ENCODE measurements at places on chromosomes 5 and 9.
A peak's percentile ranks its signal among the peaks of the same experiment; 100 is the strongest.

DNA sequence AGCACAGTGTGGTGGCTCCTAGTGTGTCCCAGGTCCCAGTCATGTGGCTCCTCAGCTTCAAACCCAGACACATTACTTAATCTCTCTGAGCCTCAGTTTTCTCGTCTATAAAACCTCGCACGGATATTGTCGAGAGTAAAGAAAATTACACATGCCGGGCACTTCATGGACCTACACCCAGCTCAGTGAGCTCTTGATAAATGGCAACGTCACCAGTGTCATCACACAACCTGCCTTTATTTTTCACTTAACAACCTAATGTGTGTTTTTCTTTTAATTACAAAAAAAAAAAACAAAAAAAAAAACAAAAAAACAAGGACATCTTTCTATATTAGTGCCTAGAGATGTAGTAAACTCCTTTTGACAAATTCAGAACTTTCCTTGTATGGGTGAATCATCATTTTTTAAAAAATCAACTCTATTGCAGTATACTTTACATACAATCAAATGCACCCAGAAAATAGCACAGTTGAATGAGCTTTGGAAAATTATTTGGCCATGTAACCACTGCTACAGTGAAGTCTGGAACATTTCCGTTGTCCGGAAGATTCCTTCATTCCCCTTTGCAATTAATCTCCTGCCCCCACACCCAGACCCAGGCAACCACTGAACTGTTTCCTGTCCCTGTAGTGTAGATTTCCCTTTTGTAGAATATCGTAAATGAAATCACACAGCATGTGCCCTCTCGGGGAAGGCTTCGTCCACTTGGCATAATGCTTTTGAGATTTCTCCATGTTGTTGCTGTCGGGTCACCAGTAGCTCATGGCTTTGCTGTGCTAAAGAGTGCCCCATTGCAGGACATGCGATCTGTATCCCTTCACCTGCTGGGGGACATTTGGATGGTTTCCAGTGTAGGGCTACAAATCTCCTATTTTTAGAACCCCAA is 100.4 kb upstream of the LARP1 start:
- no peak for DNase-seq

DNA sequence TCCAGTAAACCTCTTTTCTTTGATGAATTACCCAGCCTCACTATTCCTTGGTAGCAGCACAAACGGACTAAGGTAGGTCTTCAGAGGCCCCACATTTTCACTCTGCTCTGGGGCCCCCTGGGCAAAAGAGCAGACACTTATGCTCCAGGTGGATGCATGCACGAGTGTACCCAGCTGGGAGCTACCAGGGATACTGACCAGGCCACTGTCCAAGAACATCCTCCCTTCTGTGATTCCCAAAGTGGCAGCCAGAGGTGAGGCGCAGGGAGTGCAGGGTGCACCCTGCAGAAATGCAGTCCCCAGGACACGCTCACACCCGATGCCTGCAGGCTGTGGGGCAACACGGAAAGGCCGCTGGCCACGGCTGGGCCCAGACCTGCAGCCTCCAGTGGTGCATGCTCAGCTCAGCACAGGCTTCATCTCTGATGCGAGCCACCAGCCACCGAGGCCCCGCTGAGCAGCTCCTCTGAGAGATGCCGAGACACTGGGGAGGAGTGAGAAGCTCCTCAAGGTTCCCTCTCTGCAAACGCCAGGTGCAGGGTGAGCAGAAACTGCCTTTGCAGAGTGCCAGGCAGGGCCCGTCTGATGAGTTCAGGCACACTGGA is 48.1 kb upstream of the OLFM1 start:
- DNase-seq: no peak

DNA sequence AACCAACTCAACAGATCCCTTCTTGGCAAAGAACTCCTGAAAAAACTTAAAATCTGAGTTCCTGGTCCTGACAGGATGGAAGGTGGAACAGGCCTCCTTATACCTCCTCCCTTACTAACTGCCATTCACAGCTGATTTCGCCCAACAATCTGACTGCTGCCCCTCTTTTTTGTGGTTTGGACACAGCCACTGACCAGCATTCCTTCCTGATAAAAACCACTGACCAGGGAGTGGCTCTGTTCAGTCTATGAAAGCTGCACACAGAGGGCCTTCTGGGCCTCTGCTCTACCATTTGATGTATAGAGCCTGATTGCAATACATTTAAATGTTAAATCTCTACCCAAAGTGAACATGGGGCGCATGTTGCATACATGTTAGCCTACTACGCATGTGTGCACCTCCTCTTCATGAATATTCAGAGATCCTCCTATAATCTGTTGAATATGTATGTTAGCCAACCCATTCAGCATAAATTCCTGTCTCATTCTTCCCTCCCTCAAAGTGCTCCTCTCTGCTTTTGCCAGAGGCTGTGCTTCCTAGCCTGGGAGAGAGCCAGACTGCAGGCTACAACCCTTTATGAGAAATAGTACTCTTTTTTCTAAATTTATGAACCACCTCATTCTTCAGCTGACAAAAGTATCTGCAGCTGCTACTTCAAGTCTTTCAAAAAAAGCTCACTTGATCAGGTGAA is 93.7 kb upstream of the MRPS30 start:
- no peak for DNase-seq

- peak; percentile 10 for DNase-seq
Observed at GRCh38 chr5:156934450-156935211, 28.4 kb downstream of the TIMD4 start.

DNA sequence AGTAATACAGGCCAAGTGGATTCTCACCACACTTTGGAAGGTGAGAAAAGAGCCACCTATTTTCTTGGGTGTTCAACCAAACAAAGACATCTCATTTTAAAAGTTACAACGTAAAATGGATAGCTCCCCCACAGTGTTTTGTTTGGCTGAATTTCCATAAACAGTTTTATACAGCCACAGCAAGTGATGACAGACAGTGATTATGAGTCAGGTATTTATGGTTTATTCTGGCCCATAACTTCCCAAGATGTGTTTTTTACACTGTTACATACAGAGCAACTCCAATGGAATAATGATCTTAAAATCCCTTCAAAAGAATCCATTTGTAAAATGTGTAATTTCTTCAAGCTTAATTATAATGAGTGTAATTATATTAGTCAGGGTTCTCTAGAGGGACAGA is 421.3 kb downstream of the TLE1 start:
- DNase-seq: no peak

- no peak for DNase-seq
Observed at GRCh38 chr9:121559183-121559582, 59.5 kb upstream of the GGTA1 start.

- DNase-seq: no peak
Observed at GRCh38 chr5:103849934-103850333, 287.3 kb upstream of the NUDT12 start.

- no peak for DNase-seq
Observed at GRCh38 chr9:123267481-123268198, 746 bp downstream of the STRBP start.

DNA sequence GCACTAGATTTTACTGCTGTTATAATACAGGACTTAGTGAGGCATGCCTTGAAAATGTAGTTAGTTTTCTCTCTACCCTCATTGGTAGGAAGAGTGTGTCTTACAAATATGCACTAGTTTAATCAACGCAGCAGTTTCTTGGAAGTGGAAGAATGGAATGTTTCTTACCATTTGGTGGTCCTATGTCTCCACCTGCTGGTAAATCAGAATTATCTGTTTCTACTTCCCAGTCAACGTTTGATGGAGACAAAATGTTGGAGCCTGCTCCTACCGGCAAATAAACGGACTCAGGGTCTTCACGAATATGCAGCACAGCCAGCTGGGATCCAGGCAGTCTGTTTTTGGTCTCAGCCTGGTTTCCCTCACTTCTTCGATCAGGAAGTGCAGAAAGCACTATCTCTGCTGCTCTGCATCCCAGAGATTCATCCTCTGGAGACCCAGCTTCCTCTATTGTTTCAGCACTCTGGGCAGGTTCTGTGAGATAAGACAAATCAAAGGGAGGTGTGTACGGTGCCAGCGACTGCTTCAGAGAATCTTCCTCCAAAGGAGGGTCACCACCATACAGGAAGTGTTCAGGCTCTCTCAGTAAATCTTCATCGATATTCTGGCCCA is 59.5 kb upstream of the PCA3 start:
- DNase-seq: peak; percentile 63

DNA sequence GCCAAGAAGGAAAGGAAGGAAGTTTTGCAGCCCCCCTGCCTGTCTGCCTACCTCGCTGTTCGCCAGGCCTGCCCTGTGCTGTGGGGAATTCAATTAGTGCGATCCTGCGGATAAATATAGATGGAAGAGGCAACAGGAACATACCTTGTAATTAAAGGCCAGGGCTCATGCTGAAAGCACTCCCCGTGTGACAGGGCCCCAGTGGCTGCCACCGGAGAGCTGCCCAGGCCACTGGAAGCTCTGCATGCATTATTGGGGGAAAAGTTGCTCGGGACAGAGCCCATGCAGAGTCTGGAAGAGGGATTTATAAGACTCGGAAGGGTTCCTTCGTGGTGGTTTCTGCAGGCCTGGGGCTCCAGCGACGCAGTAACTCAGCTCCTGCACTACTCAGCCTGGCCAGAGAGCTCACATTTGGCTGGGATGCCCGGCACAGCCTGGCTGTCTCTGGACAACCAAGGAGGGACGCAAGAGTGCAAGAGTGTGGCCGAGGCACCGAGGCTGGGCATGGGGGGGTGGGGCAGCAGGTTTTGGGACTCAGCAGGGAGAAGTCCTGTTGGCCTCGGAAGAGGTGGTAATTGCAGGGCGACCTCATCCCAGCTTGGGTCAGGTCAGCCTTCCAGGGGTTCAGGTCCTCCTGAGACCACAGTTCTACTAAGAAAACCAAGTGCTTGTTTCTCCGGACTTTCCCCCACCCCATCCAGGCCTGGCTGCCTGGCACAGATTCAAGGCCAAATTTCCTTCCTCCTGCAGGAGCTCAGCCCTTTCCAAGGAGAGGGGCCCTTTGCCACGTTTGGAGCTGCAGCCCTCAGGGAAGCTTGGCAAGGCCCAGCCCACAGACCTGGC is 68.1 kb upstream of the GGTA1 start:
- DNase-seq: no peak

- no peak for DNase-seq
Observed at GRCh38 chr9:38003946-38004808, 64.8 kb downstream of the SHB start.

DNA sequence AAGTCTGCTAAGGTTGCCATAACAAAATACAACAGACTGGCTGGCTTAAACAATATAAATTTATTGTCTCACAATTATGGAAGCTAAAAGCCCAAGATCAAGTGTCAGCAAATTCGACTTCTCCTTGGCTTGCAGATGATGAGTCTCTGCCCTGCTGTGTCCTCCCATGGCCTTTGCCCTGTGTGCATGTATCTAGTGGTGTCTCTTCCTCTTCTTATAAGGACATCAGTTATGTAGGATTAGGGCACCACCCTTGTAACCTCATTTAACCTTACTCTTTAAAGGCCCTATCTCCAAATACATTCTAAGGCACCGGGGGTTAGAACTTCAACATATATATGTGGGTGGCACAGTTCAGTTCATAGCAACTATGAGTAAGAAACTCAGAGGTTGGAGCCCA is 157.9 kb upstream of the RASA1 start:
- DNase-seq: no peak

- no peak for DNase-seq
Observed at GRCh38 chr9:97978371-97979130, 4.6 kb upstream of the ANP32B start.

DNA sequence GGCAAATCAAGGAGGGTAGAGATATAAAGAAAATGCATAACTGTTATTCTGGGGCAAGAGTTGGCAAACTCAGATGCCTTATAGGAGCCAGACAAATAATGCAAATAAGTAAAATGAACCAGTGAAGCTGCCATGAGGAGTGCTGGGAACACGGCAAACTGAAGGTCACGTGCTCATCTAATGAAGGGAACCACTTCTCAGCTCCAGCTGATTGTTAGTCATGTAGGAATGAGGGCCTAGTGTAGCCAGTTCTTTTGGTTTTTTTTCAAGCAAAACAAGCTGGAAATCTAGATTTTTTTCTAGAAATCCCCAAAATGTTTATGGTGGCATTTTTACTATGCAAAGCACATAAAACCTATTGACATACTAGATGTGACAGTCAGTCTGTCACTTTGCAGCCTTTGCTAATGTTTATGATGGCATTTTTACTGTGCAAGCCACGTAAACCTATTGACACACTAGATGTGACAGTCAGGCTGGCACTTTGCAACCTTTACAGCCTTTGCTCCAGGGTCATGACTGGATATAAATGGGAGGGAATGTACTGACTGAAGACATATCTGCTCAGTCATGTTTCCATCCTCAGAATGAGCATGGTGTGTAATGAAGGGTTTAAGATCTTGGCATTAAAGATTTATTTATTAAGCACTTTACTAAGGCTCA is 39.4 kb downstream of the RUSC2 start:
- no peak for DNase-seq

GRCh38 chr9:113738893-113739604 is 137.1 kb upstream of the ZNF618 start:
- DNase-seq: no peak

DNA sequence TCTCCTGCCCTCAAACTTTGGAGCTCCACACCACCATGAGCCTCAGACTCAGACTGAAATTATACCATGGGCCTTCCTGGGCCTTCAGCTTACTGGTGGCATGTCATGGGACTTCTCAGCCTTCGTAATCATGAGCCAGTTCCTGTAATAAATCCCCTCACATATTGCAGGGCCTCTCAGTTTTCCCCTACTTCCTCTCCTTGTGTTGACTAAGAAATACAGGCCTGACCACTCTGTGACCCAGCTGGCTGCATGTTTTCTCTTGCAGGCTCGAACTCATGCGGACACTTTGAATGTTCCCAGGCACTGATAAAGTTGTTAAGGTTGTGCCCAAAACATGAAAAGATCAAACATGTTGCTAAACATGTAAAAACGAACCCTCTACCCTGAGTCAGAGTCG is 26.2 kb upstream of the SHC3 start:
- no peak for DNase-seq

DNA sequence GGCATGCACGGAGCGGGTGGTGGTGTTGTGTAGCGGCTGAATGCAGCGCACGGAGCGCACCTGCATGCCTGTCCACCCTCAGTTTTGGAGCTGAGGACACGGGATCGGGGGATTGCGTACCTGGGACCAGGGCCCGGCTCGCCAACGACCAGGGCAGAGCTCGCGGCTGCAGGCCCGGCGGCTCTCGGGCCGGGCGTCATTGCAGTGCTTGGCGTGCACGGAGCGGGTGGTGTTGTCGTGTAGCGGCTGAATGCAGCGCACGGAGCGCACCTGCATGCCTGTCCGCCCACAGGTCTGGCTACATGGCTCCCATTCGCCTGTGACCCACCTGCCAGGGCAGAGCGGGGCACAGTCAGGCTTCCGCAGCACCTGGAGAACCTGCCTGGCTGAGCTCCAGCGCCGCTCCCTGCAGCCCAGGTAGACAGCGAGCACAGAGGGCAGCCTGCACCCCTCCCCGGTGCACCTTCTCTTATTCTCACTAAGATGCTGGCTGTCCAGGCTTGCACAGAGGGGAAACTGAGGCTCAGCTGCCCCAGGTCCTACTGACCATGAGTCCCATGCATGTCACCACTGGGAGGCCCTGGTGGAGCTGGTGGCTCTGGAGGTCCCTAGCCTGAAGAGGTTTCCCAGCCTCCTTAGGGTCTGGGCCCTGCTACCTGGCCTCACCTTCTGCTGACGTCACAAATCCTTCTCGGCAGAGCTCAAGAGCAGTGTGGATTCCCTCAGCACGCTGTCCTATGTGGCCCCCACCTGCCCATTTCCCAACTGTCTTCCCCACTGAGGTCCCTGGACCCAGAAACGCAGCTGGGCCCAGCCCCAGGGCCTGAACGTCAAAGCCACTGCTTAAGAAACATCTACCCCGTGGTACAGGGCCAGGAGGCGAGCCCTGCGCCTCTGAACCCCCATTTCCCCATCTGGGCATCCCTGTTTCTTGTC is 64.9 kb downstream of the ZNF354C start:
- no peak for DNase-seq

- no peak for DNase-seq
Observed at GRCh38 chr9:92968081-92968480, 20.8 kb downstream of the FGD3 start.

Measured in HEK293T (cell line).